Naive B cell (primary cell): ENCODE measurements at places on chromosomes 3 and 15. TPM values are rescaled to one million over a fixed set of nuclear protein-coding genes. Genes with fewer than 3 reads are reported as not detected.

DNA sequence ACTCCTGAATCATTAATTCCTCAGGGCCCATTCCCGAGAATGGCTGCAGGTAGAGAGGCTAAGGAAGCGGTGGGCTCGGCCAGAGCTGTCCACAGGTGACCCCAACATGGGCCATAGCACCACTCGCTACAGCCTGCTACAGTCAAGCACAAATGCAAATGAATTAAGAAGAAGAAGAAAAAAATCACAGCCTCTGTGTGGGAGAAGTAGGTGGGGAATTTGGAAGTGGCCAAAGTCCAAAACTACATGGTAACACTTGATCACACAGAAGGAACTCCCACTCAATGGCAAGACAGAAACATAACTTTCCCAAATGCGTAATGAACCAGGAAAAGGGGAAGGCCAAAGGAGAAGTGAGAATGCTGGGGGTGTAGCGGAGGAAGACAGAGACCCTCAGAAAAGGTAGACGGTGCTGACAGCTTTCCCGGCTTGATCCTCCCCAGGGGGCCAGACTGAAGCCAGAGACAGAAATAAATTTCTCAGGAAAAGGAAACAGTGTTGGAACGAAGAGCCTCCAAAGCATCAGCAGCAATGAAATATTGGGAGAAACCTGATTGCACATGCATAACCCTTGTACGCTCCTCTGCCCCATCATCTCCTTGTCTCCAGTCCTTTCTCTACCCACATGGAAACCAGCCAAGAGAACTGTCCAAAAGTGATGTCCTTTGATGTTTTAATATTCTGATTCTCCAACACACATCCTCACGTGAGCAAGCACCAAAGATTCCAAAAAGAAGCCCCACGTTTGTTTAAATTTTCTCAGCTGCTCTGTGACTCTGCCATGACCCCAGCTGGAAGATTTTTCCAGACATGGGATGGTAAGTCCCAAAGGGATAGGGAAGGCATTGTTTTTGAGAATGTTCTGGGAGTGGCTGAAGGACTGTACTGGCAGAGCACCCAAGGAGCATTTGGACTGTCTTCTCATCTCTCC is 107.6 kb downstream of the OXNAD1 start:
- H3K4me1 ChIP-seq, result peaks cover 88% of the 10 kb centered on the region
- peak overlapping the region; percentile 20 for H3K4me3 ChIP-seq
- H3K27ac ChIP-seq, result peak overlapping the region; percentile 96

DNA sequence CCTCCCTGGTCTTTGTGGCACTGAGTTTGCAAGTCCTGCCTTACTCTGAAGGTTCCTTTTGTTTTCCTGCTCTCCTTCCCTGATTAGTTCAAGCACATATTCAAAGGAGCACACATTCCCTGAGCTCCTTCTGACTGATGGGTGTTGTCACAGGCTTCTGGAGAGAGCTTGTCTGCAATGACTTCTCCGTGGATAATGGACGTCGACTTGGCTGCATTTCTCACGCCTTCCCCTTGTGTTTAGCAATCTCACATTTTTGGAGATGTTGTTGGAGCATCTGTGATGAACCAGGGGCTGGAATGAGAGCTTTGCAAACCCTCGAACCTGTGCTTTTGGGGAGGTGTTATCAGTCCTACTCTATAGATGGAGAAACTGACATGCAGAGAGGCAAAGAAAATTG is 375.4 kb upstream of the PROK2 start:
- H3K36me3 ChIP-seq, result no peaks in the 10 kb centered on the region
- peaks cover 5% of the 10 kb centered on the region for H3K27me3 ChIP-seq
- DNase-seq, result no peak
- H3K4me3 ChIP-seq, result no peak overlapping the region
- H3K27ac ChIP-seq, result peak overlapping the region; percentile 59

- H3K4me3 ChIP-seq, result no peak overlapping the region
- H3K4me1 ChIP-seq, result no peaks in the 10 kb centered on the region
- H3K27ac ChIP-seq, result no peak overlapping the region
- H3K36me3 ChIP-seq, result no peaks in the 10 kb centered on the region
- no peak for DNase-seq
- H3K27me3 ChIP-seq, result peaks cover 4% of the 10 kb centered on the region
Observed at GRCh38 chr15:92510163-92510882, 116.6 kb downstream of the ST8SIA2 start.

GRCh38 chr3:59483191-59483590 is 433.4 kb upstream of the CFAP20DC start:
- H3K4me3 ChIP-seq, result no peak overlapping the region
- DNase-seq, result no peak
- no peak overlapping the region for H3K27ac ChIP-seq
- no peaks in the 10 kb centered on the region for H3K4me1 ChIP-seq
- no peaks in the 10 kb centered on the region for H3K27me3 ChIP-seq

DNA sequence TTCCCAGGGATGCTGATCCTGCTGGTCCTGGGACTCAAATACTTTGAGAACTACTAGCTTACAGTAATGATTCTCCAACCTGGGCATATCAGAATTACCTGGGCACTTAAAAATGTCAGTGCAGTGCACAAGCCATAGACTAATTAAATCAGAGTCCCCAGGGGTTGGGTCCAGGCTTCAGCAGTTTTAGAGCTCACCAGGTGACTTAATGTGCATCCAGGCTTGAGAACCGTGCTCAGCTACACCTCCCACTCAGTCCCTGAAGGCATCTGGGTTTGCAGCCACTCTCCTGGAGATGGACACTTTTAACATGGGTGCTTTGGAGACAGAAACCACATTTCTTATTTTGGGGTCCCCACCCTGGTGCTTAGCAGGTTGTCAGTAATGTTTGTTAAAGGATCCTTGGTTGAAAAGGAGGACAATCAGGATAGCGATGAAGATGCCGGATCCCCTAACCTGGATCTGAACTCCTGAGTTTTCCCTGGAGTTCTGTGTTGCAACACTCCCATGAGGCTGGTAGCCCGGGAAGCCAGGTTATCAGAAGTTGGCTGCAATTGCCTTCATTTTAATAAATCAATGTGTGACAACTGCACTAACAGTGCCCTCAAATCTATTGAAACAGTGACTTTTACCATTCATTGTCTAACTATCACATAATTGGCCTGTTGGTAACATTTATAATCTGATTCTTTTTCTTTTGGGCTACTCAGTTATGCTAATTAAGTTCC is 48.1 kb downstream of the BFSP2 start:
- H3K27ac ChIP-seq, result peak overlapping the region; percentile 49
- no peaks in the 10 kb centered on the region for H3K36me3 ChIP-seq

DNA sequence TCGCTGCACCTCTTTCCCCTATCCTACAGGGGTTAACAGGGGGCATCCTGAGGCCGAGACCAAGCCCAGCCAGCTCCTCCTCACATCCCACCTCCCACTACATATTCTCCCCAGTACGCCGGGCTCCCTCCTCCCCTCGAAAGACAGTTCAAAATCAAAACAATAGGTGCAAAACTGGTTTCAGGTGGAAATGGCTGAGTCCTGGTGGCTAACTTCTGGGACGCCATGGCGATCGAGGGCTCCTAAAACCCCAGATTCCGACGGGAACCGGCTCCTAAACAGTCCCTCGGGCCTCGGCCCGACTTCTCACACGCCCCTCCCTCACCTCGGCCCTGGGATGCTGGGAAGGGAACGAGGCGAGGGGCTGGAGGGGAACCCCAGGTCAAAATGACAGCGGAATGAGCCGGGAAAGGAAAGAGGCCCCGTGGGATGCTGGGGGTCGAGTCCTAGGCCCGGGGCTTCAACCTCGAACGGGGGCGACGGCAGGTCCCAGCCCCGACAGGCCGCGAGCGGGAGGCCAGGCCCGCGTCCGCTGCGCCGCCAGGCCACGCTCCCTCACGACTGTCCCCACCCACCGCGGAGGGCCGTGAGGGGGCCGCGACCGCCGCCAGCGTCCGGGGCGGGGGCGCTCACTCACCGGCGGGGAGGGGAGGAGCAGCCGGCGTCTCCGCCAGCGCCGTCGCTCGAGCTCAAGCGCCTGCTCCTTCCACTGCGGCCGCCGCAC is 492 bp downstream of the TMCC1 start:
- H3K27ac ChIP-seq, result peak overlapping the region; percentile 97
- no peaks in the 10 kb centered on the region for H3K36me3 ChIP-seq
- no peaks in the 10 kb centered on the region for H3K27me3 ChIP-seq

- H3K4me1 ChIP-seq, result no peaks in the 10 kb centered on the region
- no peaks in the 10 kb centered on the region for H3K27me3 ChIP-seq
- no peak overlapping the region for H3K27ac ChIP-seq
- no peaks in the 10 kb centered on the region for H3K36me3 ChIP-seq
- no peak for DNase-seq
Observed at GRCh38 chr15:48592221-48592731, 53.2 kb downstream of the FBN1 start.

- no peaks in the 10 kb centered on the region for H3K4me1 ChIP-seq
- H3K4me3 ChIP-seq, result no peak overlapping the region
Observed at GRCh38 chr3:144127014-144127413, 155.4 kb downstream of the DIPK2A start.

DNA sequence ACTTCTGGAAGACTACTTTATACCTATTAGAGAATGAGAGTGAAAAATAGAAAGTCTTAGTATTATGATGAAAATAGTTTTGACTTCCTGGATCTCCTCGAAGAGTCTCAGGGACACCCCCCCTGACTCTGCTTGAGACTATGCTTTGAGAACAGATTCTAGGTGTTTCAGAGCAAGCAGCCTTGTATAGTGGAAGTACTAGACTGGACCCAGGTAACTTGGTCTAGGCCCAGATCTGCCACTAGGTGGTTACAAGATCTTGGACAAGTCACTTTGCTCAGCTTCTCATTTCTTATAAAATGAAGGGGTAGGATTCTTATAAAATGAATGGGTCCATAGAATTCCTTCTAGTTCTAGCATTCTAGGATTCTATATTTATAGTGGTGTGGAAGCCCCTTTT is 9.1 kb downstream of the ABHD5 start:
- no peaks in the 10 kb centered on the region for H3K27me3 ChIP-seq
- no peak overlapping the region for H3K4me3 ChIP-seq
- no peak overlapping the region for H3K27ac ChIP-seq
- DNase-seq, result no peak

DNA sequence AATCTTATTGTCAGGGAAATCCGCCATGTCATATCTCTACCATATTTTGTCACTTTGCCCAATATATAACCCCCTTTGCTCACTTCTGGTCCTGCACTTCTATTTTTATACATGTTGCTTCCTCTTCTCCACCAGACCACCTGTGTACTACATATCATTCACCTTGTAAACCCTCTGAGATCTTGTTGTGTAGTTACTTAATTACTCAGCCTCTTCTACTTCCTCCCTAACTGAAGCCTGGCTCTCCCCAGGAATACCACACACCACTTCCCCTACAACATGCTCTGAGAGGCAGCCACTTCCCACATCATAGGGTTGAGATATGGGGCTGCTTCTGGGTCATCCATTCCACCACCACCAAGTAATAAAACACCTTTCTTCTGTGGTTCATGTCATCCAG is 10.0 kb downstream of the HEXA start:
- H3K27ac ChIP-seq, result no peak overlapping the region
- H3K36me3 ChIP-seq, result peaks cover 8% of the 10 kb centered on the region
- DNase-seq, result no peak
- H3K4me3 ChIP-seq, result no peak overlapping the region
- peaks cover 42% of the 10 kb centered on the region for H3K4me1 ChIP-seq

DNA sequence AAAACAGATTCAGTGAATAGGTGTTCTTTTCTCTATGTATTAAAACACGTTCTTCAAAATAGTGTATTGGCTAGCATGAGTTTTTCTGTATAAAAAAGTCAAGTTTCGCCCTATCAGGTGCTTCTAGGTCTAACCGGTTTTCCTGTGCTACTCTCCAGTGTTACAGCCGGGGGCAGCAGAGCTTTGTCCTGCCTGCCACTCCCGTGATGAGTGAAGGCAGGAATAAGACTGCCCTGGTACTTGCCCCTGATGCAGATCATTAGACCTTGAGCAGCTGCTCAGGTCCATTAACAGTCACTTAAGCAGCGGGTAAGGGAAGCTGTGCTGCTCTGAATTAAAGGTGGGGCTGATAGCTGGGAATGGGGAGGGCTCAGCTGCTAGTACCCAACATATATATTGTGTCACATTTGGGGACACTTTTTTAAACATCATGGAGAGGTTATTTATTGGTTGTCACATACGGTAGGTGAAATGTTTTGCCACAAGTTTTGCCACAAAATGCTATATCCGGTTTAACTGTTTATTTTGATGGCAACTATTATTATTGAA is 1.3 kb upstream of the UNC13C start:
- H3K27me3 ChIP-seq, result peaks cover 29% of the 10 kb centered on the region
- DNase-seq, result no peak
- H3K4me3 ChIP-seq, result no peak overlapping the region
- no peak overlapping the region for H3K27ac ChIP-seq
- H3K4me1 ChIP-seq, result no peaks in the 10 kb centered on the region

DNA sequence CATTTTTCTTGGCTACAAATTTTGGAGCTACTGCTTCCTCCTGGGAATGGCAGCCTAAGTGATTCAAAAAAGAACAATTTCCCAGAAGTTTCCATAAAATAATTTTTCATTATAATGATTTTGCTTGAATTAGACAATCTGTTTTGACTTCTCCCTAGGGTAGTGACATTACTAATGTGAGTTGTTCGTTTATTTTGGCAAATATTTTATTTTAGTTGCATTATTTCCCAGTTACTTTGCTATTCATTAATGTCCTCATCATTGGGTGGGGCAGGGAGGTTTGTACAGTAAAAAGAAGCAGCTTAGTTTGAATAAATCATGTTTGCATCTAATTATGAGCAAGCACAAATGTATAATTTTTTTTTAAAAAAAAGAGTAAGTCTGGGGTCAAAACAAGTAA is 686.6 kb downstream of the ROBO2 start:
- no peak overlapping the region for H3K27ac ChIP-seq
- no peaks in the 10 kb centered on the region for H3K27me3 ChIP-seq
- H3K4me1 ChIP-seq, result no peaks in the 10 kb centered on the region
- H3K36me3 ChIP-seq, result no peaks in the 10 kb centered on the region

GRCh38 chr15:90716317-90716975 is 700 bp upstream of the BLM start:
- peak overlapping the region; percentile 99 for H3K4me3 ChIP-seq
- H3K36me3 ChIP-seq, result no peaks in the 10 kb centered on the region
- H3K27ac ChIP-seq, result peak overlapping the region; percentile 87
- H3K4me1 ChIP-seq, result peaks cover 32% of the 10 kb centered on the region
- DNase-seq, result no peak
- no peaks in the 10 kb centered on the region for H3K27me3 ChIP-seq

DNA sequence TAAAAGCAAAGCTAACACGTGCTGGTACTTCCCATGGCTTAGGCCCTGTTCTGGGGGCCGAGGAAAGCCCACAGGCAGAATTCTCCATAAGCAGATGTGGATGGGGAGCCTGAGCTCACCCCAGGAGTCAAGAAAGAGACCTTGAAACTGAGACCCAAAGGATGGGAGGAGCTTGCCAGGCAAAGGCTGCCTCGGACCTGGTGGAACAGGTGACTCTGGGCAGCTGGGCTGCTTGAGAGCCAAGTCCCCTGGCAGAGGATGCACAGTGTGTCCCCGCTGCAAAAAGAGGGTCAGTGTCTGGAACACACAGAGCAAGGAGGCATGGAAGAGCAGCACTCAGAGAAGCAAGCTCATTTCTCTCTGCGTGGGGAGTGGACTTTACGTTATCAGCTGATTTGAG is 528.7 kb downstream of the GABRG3 start:
- no peaks in the 10 kb centered on the region for H3K4me1 ChIP-seq
- DNase-seq, result no peak
- no peak overlapping the region for H3K4me3 ChIP-seq
- peak overlapping the region; percentile 44 for H3K27ac ChIP-seq
- no peaks in the 10 kb centered on the region for H3K27me3 ChIP-seq
- no peaks in the 10 kb centered on the region for H3K36me3 ChIP-seq

The AHSG gene
- polyA plus RNA-seq, result not detected

The TMC3 gene
- polyA plus RNA-seq, result not detected

The CYB561D2 gene
- polyA plus RNA-seq, result 75.9 TPM

The CASR gene
- not detected for polyA plus RNA-seq

The UCN2 gene
- polyA plus RNA-seq, result not detected

The GALNT15 gene
- polyA plus RNA-seq, result not detected

The GABRR3 gene
- not detected for polyA plus RNA-seq

The UPK1B gene
- polyA plus RNA-seq, result not detected

The AMIGO3 gene
- not detected for polyA plus RNA-seq

The GP5 gene
- polyA plus RNA-seq, result not detected
